ENCODE measurements at places on chromosomes 16 and 17.

DNA sequence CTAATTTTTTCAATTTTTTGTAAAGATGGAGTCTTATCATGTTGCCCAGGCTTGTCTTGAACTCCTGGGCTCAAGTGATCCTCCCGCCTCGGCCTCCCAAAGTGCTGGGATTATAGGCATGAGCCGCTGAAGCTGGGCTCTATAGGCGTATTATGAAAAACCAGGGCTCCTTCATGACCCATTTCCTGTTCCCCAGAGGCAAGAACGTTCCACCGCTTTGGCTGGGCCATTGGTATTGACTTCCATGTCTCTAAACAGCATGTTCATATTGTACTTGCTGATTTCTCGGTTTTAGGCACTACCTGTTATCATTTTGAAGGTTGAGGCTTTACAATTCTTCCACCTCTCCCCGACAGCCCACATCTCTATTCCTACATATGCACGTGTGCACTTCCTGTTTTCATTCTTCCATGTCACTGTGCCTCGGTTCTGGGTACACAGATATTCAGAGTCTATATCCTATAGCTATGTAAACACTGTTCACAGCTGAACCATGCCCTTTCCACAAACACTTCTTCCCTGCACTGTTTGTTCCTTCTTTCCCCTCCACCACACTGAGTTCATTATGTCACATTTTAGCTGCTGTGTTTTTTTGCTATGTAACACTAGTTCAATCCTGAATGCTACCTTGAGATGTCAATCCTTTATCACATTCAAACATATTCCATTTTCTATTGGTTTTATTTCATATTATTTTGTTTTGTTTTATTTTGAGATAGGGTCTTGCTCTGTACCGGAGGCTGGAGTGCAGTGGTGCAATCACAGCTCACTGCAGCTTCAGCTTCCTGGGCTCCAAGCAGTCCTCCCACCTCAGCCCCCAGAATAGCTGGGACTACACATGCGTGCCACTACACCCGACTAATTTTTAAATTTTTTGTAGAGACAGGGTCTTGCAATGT is 16.8 kb upstream of the MAPK3 start:
- DNase-seq = no peak

DNA sequence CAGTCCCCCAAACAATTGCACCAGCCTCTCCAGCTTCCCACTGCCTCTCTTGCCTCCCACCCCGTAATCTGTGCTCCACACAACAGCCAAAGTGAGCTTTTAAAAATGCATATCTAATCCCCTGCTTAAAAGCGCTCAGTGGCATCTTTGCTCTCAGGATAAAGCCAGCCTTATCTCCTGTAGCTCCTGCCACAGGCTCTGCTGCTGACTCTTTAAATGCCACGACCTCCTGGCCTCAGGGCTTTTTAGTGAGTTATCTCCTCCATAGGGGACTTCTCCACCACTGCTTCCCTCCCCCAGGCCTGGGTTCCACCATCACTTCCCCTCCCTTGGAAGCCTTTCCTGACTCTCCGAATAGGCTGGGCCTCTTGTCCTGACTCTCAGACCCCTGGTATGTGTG is 98.6 kb downstream of the GNAO1 start:
- DNase-seq = no peak

DNA sequence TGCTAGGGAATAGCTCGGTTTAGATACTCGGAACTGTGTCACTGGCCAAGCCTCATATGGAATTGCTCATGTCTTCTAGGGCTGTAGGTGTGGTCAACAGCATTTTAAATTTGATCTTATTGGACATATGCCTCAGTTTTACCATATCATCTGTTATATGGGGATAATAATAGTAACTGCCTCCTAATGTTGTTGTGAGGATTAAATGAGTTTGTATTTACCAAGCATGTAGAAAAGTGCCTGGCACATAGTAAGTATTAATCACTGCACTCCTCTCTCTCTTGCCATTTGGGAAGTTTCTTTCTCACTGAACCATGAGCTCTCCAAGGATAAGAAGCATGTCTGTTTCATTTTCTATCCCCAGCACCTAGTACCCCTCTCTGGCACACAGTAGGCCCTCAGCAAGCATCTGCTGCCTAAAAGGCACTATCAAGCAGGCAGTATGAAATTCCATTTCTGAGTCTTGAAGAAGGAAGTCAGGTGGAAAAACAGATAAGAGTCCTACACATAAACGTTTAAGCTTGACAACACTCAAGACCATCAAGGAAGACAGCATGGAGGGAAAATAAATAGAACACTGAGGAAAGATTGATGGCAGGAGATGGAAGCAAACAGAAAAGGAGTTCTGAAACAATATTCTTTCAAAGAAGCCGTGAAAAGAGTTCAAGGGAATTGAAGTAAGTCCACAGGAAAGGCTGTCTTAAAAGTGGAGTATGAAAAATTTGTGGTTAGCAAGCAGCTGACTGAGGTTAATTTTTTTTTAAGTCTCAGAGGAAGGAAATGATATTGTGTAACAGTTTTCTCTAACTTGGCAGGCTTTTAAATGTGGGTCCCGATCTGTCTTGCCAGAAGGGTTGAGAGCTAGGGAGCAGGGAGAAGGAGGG is 2.2 kb upstream of the ATP6V0A1 start:
- peak; percentile 74 for DNase-seq

GRCh38 chr16:58426966-58427365 is 34.7 kb downstream of the GINS3 start:
- no peak for DNase-seq

DNA sequence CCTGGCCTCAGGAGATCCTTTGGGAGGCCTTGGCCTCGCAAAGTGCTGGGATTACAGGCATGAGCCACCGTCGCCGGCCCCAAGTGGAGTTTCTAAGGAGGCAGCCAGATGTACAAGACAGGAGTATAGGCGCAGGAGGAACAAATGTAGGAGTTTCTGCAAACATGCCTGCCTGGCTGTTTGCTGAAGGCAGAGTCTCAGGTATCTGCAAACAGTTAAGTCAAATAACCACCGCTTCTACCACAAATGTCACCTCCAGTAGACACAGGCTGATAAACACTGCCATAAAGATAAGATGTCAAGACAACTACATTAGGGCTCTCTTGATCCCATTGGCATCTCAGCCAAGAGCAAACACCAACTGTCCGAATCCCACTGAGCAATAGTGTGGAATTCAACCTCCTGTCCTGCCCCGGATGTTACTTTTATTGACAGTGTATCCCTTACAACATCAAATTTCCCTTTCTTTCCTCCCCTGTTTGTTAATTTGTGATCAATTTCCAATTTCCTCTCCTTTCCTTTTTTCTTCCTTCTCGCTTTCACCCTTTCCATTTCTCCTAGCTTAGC is 5.6 kb upstream of the COG1 start:
- DNase-seq = no peak

- no peak for DNase-seq
Measured at GRCh38 chr17:28501421-28502284, 4.5 kb upstream of the FOXN1 start.

DNA sequence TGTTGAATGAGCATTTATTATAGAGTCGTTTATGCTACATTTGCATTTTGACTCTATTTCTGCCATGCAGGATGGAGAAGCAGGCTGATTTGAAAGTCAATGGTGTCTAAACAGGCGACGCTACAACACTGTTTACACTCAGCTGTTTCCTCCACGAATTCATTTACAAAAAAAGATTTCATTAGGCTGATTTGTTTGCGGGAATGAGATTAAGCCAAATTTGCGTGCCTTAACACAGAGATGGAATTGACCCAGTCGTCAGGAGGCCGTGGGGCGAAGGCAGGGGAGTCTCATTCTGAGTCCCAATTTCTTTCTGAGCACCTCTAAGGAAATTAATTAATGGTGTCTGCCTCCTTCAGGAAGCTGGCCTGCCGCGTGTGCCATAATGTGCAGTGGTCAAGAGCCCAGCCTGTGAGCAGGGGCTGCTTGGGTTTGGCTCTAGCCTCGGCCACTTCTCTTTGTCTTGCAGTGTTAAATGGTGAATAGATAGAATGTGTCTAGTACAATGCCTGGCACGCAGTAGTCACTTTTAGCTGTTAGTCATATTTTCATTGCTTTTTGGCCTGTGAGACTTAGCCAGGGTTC is 88.6 kb upstream of the NKD1 start:
- DNase-seq = no peak

GRCh38 chr17:7296189-7296861 is 1.9 kb upstream of the YBX2 start:
- DNase-seq = peak; percentile 86

GRCh38 chr16:17177959-17178905 is 292.5 kb downstream of the XYLT1 start:
- DNase-seq = no peak

DNA sequence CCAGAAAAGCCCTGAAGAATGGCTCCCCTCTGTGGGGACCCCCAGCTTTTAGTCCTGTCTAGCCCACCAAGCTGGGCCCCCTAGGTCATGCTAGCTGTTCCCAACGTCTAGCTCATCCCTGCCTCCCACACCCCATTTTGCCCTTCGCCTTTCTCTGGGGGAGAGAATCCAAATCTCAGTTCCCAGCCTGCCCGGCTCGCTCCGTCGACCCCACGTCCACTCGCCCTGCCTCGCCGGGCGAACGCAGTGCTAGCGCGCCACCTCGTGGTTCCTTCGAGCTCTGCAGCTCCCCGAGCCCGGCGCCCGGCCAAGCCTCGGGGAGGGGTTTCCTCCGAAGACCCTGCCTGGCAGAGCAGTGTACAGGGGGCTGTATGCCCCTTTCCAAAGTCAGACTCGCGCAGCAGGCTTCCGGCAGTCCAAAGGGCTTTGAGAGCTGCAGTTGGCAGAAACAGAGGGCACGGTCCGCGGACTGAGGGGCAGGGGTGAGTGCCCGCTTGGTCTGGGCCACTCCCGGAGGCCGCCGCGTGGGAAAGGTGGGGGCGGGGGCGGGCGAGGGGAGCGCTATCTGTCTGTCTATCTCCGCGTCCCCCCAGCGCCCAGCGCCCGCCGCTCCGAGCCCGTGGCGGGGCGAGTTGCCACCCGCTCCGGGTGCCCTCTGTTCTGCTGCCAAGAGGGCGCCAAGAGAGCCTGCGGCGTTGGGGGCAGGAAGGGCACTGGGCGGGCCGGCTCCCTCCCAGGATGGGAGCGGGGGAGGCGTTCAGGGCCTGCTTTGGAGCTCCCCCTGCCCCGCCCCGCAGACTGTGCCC is 1.7 kb upstream of the DLX3 start:
- peak; percentile 40 for DNase-seq

DNA sequence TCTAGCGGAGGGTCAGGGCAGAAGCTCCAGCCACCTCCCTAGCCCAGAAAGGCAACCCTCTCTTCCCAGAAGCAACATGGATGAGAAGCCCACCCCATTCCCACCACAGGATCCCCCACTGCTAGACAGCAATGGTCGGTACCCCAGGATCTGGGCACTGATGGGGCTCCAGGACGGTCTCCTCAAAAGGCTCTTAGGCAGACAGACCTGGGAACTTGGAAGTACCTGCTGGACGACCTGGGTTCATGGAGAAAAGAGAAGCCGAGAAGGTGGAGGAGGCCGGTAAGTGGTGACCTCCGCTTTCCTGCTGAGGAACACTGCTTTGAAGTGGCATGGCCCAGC is 96.6 kb downstream of the TBC1D16 start:
- no peak for DNase-seq

- DNase-seq = peak; percentile 86
Measured at GRCh38 chr17:82297280-82297713, 20.1 kb downstream of the CD7 start.

GRCh38 chr16:57556941-57557541 is 14.6 kb downstream of the ADGRG5 start:
- no peak for DNase-seq

DNA sequence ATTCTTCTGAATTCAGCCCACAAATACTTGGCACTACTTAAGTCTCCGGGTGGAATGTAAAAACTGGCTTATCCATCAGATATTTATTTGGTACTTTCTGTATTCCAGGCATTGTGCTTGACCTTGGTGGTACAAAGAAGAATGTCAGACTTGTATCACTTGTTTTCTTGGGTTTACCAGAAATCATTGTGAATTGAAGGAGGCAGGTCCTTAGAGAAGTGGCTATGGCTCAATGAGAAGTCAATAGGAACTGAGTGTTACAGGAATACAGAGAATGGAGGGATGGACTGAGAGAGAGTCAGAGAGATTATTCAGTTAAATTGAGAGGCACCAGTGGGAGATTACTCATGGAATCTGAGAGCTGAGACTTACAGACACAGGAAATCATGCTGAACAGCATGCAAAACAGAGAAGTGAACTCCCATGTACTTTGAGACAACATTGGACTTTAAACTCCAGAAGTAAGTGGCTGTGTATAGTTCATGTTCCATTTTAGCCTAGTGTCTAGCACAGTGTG is 704.1 kb downstream of the CDH11 start:
- peak; percentile 58 for DNase-seq

- DNase-seq = no peak
Measured at GRCh38 chr17:68611353-68612208, 10.4 kb upstream of the FAM20A start.

- no peak for DNase-seq
Measured at GRCh38 chr17:8930649-8931048, 34.9 kb downstream of the PIK3R5 start.

DNA sequence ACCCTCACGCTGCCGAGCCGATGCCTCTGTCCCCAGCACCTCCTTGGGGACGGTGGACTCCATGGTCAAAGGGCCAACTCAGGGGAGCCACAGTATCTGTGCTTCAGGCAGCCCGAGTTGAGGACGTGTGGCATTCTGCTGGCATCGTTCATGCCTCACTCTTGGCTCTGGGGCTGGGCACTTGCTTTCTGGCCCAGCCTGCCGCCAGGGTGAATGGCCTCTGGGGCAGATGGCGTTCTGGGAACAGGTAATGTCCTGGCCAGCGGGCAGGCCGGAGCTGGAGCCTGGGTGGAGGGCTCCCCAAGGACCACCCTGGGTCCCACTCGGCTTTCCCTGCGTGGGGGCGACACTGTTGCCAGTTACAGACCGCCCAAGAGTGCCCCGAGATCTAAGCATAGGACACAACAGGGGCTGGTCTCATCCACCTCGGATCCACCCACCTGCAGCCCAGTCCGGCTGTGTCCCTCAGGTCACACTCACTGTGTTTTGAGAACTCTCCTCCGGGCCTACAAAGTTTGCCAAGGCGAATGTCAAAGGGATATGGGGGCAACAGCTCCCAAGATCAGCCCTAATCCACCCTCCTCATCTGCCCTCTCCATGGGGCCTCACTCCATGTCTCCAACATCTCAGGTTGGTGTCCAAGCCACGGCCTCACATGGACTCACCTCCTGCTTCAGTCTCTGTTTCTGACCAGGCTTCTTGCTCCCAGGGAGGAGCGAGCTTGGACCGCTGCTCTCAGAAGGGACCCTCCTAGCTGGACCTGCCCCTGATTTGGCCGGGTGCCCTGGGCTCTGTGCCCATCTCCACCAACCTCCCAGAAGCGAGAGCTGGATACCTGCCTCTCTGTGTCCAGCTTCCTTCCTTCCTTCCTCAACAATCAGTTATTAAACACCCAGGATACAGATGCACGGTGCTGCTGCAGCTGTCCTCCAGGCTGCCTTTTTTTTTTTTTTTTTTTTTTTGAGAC is 60.8 kb downstream of the TMEM235 start:
- no peak for DNase-seq

Measured in EL (cell line).